ENCODE measurements at places on chromosomes 2 and 18.

DNA sequence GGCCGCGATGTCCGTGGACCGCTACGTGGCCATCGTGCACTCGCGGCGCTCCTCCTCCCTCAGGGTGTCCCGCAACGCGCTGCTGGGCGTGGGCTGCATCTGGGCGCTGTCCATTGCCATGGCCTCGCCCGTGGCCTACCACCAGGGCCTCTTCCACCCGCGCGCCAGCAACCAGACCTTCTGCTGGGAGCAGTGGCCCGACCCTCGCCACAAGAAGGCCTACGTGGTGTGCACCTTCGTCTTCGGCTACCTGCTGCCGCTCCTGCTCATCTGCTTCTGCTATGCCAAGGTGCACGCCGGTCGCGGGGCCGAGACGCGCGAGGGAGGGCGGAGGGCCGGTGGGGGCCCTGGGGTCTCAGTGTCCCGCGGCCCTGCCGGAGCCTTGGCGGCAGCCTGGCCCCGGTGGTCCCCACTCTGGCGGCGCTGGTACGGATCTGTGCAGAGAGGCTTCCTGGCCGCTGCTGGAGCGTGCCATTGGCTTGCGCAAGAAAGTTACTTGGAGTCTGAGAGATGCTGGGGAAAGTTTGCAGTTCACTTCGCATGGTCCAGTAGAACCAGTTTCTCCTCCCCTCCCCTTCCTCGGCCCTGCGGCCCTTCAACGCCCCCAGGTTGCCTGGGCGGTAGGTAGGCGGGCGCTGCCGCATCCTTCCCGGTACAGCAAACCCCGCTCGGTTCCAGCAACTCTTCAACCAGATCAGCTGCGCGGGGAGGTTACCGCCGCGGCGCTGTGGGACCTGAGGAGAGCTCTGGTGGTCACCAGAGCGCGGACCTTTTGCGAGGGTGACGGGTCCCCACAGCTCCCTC lies 1.5 kb downstream of the GALR1 start:
- DNase-seq, result no peak

DNA sequence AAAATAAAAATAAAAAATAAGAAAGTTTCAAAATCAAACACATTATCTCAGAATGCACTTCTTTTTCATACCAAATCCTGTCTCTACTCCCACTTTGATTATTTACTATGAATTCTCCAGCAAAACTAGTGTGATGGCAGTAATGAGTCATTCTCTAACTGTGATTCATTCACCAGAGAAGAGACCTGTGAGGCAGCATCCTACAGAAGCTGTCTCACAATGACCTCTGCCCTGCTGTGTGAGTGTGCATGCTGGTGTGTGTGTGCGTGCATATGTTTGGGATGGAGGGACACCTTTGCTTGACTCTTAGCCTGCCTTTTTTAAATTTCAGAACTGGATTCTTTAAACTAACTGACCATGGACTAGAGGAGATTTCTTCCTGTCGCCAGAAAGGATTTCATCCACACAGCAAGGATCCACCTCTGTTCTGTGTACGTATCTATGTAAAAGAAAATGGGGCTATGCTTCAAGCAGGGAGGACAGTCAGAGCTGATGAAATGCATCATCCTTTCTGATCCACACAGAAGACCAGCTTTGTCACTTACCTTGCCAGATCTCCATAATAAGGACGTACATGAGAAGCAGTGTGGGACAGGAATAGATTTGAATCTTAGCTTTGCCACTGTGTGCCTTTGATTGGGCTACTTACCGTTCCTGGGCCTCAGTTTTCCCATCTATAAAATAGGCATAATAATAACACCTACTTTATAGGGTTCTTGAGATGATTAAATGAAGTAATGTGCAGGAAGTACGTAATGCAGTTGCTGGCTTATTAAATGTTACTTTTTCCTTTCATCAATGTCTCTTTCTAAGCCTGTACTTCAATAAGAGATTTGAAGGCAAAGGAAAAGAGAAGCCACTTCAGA lies 31.2 kb downstream of the STAMBP start:
- DNase-seq, result peak; percentile 31

- no peak for DNase-seq
Observed at GRCh38 chr2:22002066-22002465, 878.3 kb downstream of the TDRD15 start.

GRCh38 chr2:36389091-36389564 lies 33.5 kb downstream of the CRIM1 start:
- no peak for DNase-seq

DNA sequence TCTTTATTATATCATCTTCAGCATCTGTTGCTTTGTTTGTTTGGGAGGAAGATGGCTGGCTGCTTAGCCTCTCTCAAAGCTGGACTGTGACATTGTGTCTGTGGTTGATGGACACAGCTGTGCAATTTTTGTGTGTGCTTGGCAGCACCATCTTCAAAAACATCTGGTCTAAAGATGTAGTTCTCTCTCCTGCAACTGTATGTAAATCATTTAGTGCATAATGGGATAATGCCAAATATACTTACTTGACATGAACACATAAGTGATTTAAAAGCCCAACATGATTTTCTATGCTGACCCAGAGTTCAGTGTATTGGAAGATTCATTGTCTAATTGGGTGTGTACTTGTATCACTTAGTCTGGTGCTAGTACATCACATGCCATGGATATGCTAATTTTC lies 112.2 kb downstream of the MAP4K4 start:
- DNase-seq, result no peak

GRCh38 chr2:18544171-18544570 lies 16.3 kb downstream of the RDH14 start:
- no peak for DNase-seq

GRCh38 chr2:222281506-222281905 lies 17.3 kb downstream of the PAX3 start:
- no peak for DNase-seq

DNA sequence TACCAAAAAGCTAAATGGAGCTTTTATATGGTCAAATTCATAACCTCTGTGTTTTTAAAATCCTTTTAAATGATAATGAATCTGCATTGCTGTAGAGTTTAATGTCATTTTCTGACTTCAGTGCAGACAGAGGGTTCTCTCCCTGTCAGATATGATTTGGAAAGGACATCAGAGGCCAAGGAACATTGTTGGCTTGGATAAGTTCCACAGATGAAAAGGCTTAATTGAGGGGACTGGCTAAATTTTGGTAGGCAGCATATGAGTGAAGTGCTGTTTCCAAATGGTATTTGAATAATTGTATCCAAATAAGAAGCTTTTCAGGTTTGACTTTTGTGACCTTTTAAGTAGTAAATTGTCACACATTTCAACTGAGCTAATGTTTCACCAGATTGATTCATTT lies 124.6 kb upstream of the KCNH7 start:
- no peak for DNase-seq

- no peak for DNase-seq
Observed at GRCh38 chr2:125698280-125698679, 957.7 kb upstream of the GYPC start.

DNA sequence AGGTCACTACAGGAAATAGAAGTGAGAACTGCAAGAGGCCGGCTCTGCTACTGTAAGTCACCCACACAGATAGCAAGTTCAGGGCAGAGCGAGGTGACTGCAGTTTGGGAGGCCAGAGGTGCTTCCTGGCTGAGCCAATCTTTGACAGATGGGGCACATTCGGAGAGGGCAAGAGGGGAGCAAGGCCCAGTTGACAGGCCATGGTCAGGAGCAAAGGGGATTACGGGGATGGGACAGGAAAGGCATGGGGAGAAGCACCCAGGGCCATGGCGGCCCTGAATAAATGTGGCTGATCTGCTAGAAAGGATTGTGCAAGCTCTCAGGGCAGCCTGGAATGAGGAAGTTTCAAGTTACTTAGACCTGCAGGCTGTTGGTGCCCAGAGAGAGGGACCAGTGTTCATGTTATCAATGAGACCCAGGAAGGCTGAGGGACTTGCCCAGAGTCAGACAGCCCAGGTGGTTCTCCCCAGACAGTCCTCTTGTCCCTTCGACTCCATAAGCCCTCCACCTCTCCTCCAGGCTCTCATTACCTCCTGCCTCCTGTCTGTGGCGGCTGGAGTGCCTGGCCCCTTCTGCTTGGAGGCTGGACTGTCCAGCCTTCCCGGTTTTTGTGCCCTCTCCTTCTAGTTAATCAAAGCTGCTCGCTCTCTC lies 123.3 kb downstream of the CTIF start:
- peak; percentile 88 for DNase-seq

- DNase-seq, result no peak
Observed at GRCh38 chr2:134253117-134253704, 661 bp upstream of the MGAT5 start.

- DNase-seq, result no peak
Observed at GRCh38 chr2:341017-341542, 53.2 kb upstream of the ALKAL2 start.

- DNase-seq, result no peak
Observed at GRCh38 chr2:99422599-99422998, 67.2 kb downstream of the REV1 start.

DNA sequence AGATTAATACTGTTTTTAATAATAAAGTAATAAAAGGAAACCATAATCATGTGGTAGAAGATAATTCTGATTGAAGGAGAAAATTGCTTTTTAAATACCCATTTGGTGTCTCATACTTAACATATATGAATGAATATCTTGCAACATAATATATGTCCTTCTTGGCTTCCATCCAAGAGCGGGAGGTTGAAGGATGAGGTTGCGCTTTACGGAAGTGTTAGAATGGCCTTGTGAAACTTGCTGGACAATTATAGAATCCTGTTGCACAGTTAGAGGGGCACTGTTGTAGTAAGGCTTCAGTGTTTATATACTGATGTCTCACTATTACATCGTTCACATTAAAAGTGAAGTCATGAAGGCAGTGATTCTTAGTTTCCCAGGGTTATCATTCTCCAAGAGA lies 9.4 kb downstream of the INSIG2 start:
- DNase-seq, result peak; percentile 78

GRCh38 chr2:174247474-174248186 lies 702 bp downstream of the OLA1 start:
- DNase-seq, result peak; percentile 53

DNA sequence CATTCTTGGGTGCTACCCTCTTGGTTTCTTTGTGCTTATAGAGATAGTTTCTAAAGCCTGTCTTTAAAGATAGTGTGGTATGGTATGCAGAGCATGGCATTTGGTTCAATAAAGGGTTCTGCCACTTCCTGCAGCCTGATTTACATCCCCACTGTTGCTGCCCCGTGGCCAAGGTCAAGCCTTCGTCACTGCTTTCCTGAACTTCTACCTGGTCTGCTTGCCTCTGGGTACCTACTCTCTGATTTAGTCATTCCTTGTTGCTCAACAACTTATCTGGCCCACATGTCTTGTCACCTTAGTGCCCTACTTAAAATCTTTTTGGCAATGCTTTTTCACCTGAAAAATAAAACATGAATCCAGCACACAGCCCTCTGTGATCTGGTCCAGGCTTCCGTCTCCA lies 352.9 kb downstream of the LPIN1 start:
- no peak for DNase-seq

DNA sequence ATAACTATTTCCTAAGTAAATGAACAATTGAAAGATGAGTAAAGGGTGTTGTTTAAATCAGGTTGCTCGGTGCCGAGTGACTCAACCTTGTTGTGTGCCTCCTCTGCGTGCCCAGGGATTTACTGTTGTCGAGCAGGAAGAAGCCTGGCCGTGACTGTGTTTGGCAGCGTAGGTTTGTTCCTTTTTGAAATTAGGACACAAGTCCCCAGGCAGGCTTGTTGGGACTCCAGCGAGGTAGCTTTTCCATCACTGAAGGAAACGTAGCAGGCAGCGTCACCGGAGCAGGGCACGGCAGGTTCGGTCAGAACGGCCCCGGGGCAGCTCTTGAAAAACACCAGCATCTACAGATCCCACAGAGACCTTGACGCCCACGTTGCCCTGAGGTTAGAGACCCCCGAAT lies 48.6 kb downstream of the TMEM18 start:
- DNase-seq, result peak; percentile 11

DNA sequence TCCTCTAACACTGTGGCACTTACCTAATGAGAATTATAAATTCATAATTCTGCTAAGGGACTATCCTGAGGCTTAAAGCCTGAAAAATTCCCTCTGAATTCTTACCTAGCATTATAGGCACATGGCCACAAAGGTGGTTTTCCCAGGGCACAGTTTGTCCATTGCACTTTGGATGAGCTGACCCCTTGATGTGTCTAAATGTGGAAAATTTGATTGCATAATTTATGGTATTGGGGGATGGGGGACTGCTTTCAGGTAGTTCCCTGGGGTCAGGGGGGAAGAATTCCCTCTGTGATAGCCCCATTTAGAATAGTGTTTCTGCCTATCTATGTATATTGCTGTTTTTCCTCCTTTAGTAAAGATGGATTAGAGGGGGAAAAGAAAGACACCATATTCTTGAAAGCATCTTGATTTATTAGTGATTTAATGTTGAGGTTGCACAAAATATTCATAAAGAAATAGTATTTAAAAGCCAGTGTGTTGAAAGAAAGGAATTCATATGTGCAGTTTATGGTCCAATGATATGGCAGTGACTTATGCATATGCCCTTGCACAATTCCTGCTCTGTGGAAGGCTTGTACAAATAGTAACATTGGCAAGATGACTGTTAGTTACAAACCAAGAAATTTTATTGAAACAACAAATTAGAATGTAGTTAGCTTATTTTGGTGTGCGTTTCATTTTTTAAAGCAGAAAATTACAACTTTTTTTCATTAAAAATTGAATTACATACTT lies 8.7 kb upstream of the HTR2B start:
- DNase-seq, result peak; percentile 15

- no peak for DNase-seq
Observed at GRCh38 chr18:55477860-55478581, 110.0 kb downstream of the TCF4 start.

- no peak for DNase-seq
Observed at GRCh38 chr2:105677901-105678300, 66.8 kb upstream of the NCK2 start.

DNA sequence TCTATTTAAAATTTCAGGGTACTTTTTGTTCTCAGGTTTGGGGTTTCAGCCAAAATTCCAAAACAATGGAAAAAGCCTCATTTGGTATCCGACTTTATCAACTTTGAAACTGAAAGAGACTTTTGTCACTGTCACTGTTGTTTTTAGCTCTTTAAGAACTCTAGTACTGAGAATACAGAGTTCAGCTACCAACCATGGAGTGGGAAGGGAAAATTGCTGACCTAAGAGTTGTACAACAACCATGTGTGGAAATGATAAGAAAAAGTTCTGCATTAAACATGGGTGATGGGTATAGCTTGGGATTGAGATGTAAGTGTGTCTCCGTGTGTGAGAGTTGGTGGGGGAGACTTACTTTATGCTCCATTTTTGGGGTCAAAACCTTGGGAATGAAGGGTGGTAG lies 206.6 kb upstream of the LRATD1 start:
- no peak for DNase-seq

Measured in NB4 (cell line).